Epithelial cell of proximal tubule (primary cell): ENCODE measurements at places on chromosomes 5 and 9.

DNA sequence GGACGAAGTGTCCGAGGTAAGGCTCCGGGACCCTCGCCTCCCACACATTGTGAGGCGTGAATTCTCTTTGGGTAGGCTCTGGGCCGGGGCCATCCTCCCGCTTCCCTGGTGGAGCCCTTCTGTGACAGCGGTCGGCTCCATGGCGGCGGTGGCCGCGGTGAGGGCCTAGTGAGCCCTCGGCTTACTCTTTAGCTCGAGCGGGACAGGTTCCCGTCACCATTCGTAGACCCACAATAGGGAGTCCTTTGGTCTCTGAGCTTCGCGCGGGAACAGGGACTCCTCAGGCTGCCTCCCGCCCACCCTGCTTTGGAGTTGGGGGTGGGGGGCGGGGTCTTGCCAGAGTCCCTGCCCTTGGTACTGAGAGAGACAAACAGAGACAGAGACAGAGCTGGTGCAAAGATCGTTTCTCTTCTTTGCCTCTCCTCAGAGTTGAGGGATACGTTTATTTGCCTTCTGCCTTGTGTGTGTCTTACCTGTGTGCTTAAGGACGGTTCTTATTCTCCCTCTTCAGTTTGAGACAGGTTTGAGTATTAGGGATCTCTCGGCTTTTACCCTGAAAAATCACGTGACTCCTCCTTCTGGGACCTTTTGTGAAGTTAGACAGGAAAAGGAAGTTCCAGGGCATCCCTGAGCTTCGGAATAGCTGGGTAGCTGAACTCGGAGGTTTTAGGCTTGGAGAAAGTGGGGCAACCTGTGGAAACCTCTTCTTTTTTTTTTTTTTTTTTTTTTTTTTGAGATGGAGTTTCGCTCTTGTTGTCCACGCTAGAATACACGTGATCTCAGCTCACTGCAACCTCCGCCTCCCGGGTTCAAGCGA lies 833 bp downstream of the ANKHD1 start:
- no peak for DNase-seq

GRCh38 chr5:1522601-1523479 lies 920 bp downstream of the LPCAT1 start:
- no peak for DNase-seq

DNA sequence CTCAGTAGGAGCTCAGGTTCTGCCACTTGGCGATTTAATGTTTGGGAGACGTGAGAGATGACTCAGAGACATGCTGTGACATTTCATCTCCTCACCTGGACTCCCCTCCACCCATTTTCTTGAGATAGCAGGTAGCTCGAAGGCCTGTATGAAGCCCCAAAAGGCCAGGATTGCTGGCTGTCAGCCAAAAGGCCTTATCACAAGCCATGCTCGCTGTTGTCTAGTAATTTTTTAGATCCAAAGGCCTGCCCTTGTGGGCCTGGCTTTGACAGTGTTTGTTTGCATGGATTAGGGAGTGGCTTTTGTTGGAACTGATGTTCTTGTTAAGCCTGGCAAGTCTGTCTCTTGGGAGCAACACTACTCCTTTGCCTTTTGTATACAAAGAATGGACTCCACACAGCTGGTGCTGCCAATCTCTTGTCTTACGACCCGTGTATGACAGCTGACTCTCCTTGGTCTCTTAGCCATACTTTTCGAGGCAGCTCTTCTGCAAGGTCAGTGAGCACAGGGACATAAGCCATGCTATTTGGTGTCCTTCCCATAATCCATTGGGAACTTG lies 22.7 kb downstream of the CAVIN4 start:
- DNase-seq: no peak

- DNase-seq: peak; percentile 26
These were observed 19.5 kb downstream of the TTC33 start for GRCh38 chr5:40736103-40736875.

GRCh38 chr5:92002721-92003274 lies 619.7 kb upstream of the ARRDC3 start:
- DNase-seq: no peak

GRCh38 chr9:131732061-131732526 lies 7.8 kb downstream of the RAPGEF1 start:
- DNase-seq: no peak

- no peak for DNase-seq
These were observed 5.0 kb downstream of the CHSY3 start for GRCh38 chr5:129909225-129909624.

DNA sequence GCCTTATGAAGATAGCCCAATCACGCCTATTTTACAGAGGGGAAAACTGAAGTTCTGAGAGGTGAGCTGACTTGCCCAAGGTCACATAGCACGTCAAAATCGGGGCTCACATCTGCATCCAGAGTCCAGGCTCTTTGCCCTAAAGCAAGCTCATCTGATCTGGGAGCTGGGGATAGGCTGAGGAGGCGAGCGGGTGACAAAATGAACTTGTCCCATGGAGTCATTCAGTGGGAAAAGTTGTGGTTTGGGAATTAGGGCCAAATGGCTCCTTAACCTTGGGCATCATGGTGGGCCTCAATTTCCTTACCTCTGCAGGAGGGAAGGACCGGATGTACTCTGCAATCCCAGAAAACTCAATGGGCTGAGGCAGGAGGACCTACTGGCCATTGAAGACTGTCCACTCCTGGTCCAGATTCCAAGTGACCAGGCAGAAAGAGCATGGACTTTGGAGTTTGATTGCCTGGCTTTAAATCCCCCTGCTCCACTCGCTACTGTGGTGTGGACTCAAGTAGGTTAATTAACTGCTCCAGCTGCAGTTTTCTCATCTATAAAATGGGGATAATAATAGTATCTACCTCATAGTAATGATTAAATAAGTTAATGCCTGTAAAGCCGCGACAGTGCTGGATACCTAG lies 160.4 kb downstream of the RGS3 start:
- DNase-seq: no peak

- no peak for DNase-seq
These were observed 3.9 kb downstream of the GCNT4 start for GRCh38 chr5:75048457-75048953.

GRCh38 chr5:150001660-150002486 lies 1.3 kb downstream of the HMGXB3 start:
- DNase-seq: no peak

- DNase-seq: no peak
These were observed 15.7 kb downstream of the FAM151B start for GRCh38 chr5:80503641-80504040.

- no peak for DNase-seq
These were observed 279.2 kb upstream of the NREP start for GRCh38 chr5:112036206-112036605.

- no peak for DNase-seq
These were observed 7.5 kb upstream of the MSH3 start for GRCh38 chr5:80646926-80647325.

DNA sequence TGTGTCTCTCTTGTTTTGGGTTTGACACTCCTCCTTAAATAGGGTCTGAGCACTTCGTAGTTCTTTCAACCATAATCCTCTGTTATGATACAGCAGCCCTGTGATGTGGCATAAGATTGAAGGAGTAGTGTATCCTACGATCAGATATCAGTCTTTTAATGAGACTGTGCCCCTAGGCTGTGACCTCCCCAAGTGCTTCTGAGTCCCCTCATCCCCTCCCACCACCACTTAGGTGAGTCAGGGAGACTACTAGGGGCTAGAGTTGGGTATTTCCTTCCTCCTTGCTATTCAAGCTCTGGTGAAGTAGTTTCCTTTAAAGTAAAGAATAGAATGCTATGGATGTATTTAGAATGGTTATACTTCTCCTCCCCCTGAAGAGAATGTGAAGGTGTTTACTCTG lies 637.2 kb upstream of the GRAMD2B start:
- no peak for DNase-seq

DNA sequence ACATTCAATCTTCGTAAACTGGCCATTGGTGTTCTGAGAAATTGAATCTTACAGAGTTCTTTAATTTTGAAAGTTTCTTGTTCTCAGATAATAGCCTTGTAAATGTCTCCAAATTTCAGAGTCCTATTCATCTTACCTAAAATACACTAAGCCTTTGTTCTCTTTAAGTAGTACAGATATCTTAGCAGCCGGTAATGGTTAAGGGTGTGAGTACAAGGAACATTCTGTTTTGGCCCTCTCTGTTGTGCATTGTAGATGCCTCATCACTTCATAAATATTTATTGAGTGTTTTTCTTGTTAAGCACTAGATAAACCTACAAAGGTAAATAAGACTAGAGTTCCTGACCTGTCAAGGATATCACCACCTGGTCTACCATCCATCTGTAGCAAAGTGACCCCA lies 35.2 kb downstream of the ZCCHC7 start:
- no peak for DNase-seq

GRCh38 chr5:84274585-84275468 lies 109.9 kb downstream of the EDIL3 start:
- DNase-seq: no peak

DNA sequence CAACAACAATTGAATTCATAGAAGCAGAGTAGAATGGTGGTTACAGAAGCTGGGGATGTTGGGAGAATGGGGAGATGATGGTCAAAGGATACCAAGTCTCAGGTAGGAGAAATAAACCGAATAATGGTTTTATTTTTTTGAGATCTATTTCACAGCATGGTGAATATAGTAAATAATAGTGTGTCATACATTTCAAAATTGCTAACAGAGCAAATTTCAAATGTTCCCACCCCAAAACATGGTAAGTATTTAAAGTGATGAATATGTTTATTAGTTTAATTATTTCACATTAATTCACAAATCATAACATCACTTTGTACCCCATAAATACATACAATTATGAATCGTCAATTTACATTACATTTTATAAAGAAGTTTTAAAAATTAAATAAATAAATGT lies 72.7 kb upstream of the ATG10 start:
- no peak for DNase-seq

DNA sequence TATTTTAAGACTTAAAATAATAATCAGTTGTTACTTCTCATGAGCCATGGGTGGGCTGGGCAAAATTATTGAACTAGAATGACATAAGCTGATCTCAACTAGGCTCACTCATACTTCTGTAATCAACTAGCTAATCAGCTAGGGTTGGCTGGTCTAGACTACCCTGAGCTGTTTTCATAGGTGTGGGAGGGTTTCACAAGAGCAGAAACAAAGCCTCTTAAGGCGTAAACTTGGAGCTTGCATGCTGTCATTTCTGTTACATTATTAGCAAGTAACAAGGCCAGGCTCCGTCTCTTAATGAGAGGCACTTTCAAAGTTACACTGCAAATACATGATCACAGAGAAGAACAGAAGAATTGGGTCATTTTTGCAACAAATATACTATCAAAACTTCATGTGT lies 57.2 kb upstream of the GHR start:
- DNase-seq: no peak

- DNase-seq: no peak
These were observed 3.1 kb upstream of the RGMB start for GRCh38 chr5:98770209-98770910.

- DNase-seq: no peak
These were observed 36.6 kb upstream of the RAPGEF1 start for GRCh38 chr9:131776473-131776872.

- DNase-seq: no peak
These were observed 89.1 kb downstream of the SLC24A2 start for GRCh38 chr9:19699756-19700155.

- no peak for DNase-seq
These were observed 38.3 kb downstream of the MAP3K1 start for GRCh38 chr5:56853698-56854097.

GRCh38 chr9:4108754-4109465 lies 191.0 kb downstream of the GLIS3 start:
- no peak for DNase-seq

DNA sequence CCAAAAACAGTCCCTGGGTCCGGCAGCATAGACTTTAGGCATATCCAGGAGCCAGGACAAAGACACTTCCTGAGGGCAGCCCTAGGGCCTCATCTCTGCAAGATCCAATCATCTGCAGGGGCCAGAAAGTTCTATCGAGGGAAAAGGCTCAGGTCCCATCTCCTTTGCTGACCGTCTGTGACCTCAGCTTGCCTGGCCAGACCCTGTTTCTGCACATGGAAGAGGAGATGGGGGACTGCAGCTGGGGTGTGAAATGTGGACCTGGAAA lies 51.0 kb upstream of the FCN1 start:
- DNase-seq: no peak

DNA sequence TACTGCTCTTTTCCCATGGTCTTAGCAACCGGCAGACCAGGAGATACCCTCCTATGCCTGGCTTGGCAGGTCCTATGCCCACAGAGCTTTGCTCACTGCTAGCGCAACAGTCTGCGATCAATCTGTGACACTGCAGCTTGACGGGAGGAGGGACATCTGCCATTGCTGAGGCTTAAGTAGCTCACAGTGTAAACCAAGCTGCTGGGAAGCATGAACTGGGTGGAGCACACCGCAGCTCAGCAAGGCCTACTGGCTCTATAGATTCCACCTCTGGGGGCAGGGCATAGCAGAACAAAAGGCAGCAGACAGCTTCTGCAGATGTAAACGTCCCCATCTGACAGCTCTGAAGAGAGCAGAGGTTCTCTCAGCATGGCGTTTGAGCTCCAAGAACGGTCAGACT lies 40.4 kb downstream of the MCTP1 start:
- no peak for DNase-seq

GRCh38 chr5:88785746-88786565 lies 97.0 kb downstream of the MEF2C start:
- peak; percentile 95 for DNase-seq

DNA sequence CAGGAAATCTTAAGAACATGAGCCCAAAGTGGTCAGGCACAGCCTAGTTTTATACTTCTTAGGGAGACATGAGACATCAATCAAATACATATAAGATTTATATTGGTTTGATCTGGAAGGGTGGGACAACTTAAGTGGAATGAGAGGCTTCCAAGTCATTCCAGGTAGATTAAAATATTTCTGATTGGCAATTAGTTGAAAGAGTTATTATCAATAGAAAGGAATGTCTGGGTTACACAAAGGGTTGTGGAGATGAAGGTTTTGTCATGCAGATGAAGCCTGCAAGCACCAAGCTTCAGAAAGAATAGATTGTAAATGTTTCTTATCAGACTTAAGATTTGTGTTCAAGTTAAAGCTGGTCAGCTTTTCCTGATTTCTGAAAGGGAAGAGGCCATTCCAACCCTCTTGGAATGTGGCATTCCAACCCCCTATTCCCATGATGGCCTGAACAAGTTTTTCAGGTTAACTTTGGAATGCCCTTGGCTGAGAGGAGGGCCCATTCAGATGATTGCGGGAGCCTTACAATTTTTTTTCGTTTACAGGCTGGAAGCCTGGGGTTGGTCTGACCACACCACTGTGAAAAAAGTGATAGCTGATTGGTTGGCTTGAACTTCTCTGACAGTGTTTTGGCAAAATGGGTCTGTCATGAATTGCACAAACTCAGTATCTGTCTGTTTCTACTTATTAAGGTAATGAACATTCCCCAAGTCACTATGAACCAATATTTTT lies 245.6 kb upstream of the RAI14 start:
- no peak for DNase-seq

- DNase-seq: no peak
These were observed 2112.1 kb downstream of the MAT2B start for GRCh38 chr5:165617491-165617890.

GRCh38 chr5:5522336-5522735 lies 99.9 kb downstream of the ICE1 start:
- DNase-seq: no peak

- DNase-seq: no peak
These were observed 16.1 kb upstream of the PRLR start for GRCh38 chr5:35246411-35246810.

GRCh38 chr5:96144289-96144688 lies 182.6 kb upstream of the ELL2 start:
- DNase-seq: no peak
